NB4 (cell line): ENCODE measurements at places on chromosomes 7 and 10.

DNA sequence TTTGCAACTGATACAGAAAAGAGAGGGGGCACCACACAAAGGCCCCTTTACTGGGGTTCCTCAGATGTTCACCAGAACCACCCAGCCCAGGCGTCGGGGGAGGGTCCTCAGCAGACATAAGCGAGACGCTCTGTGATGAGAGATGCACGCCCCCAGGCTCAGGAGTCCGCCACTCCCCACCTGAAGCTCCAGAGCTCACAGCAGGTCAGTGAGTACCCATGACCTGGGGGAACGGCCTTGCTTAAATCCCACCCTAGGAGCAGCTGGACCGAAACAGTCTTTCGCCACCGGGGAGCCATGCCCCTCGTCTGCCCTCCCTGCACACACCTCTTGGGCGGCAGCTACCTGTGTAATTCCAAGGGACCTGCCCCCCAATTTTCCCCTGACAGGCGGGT lies 2.8 kb downstream of the CRYGN start:
- no peak for DNase-seq

GRCh38 chr7:83204715-83205114 lies 42.0 kb upstream of the PCLO start:
- no peak for DNase-seq

DNA sequence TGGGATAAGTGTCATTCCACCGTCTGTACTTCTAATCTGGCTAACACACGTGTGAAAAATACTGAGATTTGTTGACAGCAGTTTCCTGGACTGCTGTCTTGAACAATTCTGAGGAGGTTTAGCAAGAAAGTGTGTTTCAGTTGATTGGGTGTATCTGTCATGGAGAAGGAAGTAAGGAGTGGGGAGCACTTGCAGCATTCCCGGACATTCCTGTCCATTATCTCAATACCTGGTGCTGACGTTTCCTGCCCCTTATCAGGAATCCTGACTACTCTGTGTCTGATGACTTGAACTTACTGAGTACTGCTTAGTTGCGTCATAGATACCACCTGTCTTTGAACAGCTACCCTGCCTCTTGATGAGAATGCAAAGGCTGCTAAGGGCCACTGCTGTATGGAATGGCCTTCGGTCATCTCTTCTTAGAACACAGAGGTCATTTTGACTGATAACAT lies 72.0 kb upstream of the VKORC1L1 start:
- DNase-seq = no peak

DNA sequence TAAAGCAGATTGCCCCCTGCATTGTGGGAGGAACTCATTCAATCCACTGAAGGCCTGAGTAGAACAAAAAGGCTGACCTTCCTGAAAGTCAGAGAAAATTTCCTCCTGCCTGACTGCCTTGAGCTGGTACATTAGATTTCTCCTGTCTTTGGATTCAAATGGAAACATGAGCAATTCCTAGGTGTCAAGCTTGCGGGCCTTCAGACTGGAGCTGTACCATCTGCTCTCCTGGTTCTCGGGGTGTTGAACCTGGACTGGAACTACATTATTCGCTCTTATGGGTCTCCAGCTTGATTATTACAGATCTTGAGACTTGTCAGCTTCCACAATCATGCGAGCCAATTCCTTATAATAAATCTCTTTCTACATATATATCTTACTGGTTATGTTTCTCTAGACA lies 173.6 kb upstream of the STEAP4 start:
- DNase-seq = no peak

DNA sequence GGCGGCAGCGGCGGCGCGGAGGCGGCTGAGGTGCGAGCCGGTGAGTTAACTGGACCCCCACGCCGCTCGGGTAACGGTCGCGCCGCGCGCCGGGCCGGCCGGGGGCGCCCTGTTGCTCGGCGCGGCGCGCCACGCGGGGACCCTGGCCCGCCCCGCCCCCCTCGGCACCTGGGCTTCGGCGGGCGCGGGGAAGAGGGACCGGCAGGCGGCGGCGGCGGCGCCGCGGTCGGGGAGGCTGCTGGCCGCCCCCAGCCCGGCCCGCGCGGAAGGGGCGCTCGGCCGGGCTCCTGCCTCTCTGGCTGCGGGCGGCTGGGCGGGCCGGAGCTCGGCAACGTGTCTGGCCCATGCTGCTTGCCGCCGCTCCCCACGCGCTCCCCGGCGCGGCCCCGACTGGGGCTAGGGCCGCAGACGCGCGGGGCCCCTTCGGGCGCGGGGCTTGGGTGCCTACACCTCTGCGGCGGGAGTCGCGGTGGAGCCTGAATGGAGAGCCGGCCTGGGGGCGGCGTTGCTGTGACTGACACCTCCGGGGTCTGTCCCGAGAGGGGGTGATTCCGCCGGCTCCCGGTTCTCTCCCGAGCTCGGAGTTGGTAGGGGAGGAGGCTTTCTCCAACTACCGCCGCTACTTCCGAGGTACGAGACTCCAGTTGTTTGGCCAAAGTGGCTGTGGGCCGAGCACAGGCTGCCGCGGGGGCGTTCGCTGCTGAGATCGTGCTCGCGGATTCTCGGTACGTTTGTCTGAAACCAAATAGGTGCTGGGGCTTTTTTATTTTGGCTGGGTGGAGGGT lies 494 bp downstream of the PALS2 start:
- peak; percentile 77 for DNase-seq

- no peak for DNase-seq
Measured at GRCh38 chr10:72072639-72073038, 15.7 kb downstream of the SPOCK2 start.
